ENCODE measurements at places on chromosomes 3 and 15.

- DNase-seq = no peak
Observed at GRCh38 chr3:116040152-116040551, 405.1 kb downstream of the LSAMP start.

GRCh38 chr15:50544368-50544767 is 2.1 kb downstream of the USP50 start:
- DNase-seq = no peak

DNA sequence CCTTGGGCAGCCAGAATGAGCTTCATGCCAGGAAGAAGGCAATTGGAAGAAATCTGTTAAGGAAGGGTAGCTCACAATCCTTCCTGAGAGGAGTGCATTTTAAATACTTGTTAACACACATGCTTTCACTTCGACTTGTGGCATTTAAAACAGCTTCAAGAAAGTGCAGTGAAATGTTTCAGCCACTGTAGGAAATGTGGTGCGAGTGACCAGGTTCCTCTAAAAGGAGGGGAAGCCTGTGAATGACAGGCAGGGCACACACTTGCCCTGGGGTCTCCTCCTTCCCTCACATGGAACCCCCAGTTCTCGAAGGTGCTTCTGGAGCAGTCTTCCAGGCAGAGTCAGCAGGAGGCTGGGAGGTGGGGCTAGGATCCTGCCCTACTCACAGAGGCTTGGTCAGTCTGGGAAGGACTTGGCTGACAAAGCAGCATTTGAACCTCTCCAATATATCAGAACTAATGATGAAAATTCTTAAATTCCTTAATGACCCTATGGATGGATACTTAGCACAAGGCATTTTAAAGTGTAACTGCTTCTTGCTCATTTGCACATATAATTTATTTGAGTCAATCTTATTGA is 358.6 kb downstream of the CHST2 start:
- DNase-seq = no peak

DNA sequence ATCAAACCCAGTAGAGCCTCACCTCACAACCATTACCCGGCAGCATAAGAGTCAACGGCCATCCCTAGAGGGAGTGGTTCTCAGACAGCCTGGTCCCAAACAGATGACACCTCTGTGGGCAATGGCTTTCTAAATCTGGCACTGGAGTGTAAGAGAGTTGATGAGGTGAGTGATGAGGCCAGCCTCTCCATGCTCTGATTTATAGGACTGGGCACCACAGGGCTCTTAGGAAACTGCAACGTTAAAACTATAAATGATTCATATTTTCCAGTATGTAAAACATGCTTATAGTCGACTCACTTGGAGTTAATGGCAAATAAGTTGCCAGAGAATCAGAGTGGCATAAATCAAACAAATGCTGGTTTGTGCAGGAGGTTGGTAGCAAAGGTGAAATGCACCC is 187.7 kb downstream of the GREM1 start:
- no peak for DNase-seq

GRCh38 chr3:147426931-147427330 is 17.8 kb downstream of the ZIC1 start:
- DNase-seq = no peak

- no peak for DNase-seq
Observed at GRCh38 chr15:60821462-60822061, 342.6 kb upstream of the ICE2 start.

- no peak for DNase-seq
Observed at GRCh38 chr3:112127522-112128494, 5.2 kb downstream of the GCSAM start.

GRCh38 chr15:51775967-51776816 is 24.8 kb downstream of the TMOD2 start:
- no peak for DNase-seq

DNA sequence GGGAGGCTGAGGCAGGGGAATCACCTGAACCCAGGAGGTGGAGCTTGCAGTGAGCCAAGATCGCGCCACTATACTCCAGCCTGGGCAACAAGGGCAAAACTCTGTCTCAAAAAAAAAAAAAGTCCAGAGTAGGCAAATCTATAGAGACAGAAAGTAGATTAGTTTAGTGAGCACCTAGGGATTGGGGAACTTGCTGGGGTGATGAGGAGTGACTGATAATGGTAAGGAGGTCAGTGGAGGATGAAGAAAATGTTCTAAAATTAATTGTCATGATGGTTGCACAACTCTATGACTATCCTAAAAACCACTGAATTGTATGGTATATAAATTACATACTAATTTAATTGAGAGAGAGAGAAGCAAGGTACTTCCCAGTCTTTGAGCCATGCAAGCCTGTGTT is 27.8 kb upstream of the LYZL4 start:
- no peak for DNase-seq

GRCh38 chr15:89377842-89378295 is 43.2 kb upstream of the POLG start:
- DNase-seq = no peak

GRCh38 chr3:111519178-111519855 is 22.7 kb upstream of the CD96 start:
- no peak for DNase-seq

- no peak for DNase-seq
Observed at GRCh38 chr3:151209654-151210053, 6.6 kb upstream of the GPR171 start.

DNA sequence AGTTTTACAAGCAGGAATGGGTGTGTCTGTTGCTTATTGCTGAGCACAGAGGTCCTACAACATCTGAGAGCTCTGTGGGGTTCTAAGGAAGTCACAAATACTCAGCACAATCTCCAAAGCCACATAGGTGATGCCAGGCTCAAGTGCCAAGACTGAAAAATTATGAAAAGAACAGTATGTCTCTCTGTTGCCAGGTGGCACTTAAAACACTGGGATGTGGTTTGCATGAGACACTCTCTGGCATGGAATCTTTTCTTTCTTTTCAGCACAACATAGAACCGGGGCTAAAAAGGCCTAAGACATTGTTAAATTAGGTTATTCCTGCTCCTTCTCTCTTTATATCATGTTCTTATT is 127.3 kb upstream of the PRICKLE2 start:
- no peak for DNase-seq

DNA sequence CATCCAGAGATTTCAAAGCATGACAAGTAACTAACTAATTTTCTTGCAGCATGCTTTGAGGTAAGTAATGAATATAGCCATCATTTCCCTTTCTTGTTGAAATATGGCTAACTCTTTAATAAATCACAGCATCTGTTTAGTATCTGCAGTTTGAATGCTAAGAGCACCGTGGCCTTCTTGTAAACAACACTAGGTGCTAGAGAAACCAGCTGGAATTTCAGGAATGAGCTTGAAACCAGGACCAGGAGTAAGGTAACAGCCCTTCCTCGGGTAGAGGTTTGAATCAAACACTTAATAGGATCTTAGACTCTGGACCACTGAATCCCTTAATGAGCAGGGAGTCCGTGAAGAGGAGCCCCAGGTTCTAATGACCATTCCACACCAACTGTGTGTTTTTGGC is 13.6 kb downstream of the CALML4 start:
- DNase-seq = no peak

DNA sequence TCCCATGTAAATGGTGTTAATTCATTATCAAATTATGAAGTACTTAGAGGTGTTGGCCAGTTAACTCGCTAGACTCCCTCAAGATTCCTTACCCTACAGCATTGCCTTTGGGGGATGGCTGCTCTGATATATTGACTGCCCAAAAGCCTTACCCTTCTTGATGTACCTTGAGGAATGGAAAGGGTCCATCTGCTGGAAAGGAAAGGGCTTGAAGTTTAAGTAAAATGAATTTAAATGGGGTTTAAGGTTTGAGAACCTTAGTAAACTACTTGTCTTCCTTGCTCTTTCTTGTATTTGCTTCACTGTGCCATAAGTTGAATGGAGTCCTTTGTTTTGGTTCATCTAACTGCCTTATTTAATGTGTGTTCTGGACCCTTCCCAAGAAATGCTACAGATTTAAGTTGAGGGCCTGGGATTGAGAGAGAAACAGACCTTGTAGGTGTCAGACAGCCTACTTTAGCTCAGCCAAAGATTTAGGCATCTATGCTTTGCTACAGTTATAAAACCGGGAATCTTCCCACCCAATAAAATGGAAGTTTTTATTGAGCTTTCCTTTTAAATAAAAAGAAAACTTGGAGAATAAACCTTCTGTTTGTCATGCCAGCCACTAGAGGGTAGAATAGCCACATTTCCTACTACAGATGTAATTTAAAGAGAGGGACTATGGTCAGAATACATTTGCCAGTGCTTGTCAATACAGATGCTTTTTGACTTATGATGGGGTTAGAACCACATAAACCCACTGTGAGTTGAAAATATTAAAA is 25.3 kb downstream of the CMSS1 start:
- no peak for DNase-seq

- DNase-seq = no peak
Observed at GRCh38 chr3:139617672-139618268, 60.0 kb downstream of the NMNAT3 start.

- DNase-seq = no peak
Observed at GRCh38 chr3:151227266-151227806, 24.3 kb upstream of the GPR171 start.

GRCh38 chr15:54131410-54131809 is 153.2 kb downstream of the UNC13C start:
- no peak for DNase-seq

DNA sequence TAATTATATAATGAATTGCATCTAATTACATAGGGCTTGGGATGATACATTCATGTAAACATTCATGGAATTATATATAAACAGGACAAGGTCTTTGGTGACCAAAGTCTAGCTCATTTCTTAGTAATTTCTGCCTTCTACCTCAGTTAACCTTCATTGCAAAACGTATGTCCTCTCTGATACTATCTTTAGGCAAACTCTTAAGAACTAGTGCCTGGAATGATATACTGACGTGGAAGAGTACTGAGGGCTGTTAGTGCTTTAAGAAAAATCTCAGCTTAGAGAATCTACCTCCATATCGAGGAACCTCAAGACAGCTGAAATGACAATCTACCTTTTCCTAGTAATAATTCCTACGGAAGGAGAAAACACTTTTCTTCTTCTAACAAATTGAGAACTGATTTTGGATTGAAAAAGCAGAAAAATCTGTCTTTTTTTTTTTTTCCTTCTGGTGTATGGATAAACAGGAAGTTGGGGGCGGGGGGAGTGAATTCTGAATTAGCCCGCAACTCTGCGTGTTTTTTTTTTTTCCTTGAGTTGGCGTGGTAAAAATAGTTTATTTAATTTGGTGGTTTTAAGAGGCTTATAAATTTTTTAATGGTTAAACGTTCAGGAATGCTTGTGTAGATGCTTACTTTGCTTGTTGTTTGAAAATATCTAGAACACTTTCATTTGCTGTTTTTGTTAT is 43.2 kb downstream of the RARB start:
- peak; percentile 63 for DNase-seq

DNA sequence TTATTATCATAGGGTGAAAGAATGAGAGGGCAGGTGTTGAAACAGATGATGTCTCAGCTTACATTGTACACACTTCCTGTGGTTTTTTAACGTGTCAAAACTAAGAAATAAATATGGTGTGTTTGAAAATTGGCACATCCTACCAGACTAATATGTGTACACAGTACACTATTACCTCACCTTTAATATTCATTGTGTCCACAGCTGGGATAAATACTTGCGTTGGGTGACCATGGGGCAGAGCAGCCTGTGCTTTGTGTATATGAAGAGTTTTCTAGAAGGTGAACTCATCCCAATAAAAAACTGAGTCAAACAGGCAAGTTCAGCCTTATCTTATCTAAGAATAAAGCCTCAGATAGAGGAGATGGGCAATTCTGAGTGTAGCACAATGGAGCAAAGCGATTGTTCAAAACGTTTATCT is 17.3 kb downstream of the SUCNR1 start:
- DNase-seq = no peak

GRCh38 chr15:45892182-45892581 is 257.4 kb downstream of the SQOR start:
- peak; percentile 79 for DNase-seq

GRCh38 chr15:50135031-50135551 is 16.1 kb upstream of the ATP8B4 start:
- no peak for DNase-seq

- DNase-seq = no peak
Observed at GRCh38 chr3:125165189-125165947, 47.2 kb downstream of the SLC12A8 start.

GRCh38 chr3:89375451-89375850 is 268.0 kb downstream of the EPHA3 start:
- no peak for DNase-seq

- DNase-seq = no peak
Observed at GRCh38 chr3:1007866-1008265, 85.0 kb upstream of the CNTN6 start.

GRCh38 chr3:39707314-39707909 is 102.0 kb upstream of the MYRIP start:
- DNase-seq = no peak

GRCh38 chr3:113498221-113499005 is 16.5 kb downstream of the SPICE1 start:
- DNase-seq = no peak

DNA sequence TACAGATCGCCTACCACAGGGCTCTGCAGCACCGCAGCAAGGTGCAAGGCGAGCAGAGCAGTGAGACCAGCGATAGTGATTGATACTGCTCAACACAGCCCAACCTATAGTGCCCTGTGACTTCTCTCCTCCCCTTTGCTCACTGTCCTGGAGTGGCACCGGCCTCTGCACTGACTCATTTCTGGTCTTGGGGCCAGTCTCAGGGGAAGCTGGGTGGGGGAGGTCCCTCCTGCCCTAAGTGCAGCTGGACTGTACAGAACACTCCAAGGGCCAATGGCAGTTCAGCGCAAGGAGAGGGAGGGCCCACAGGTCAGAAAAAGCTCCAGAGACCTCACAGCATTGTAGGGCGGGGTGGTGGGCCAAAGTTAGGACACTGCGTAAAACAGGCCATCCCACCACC is 2.5 kb upstream of the OGG1 start:
- no peak for DNase-seq

DNA sequence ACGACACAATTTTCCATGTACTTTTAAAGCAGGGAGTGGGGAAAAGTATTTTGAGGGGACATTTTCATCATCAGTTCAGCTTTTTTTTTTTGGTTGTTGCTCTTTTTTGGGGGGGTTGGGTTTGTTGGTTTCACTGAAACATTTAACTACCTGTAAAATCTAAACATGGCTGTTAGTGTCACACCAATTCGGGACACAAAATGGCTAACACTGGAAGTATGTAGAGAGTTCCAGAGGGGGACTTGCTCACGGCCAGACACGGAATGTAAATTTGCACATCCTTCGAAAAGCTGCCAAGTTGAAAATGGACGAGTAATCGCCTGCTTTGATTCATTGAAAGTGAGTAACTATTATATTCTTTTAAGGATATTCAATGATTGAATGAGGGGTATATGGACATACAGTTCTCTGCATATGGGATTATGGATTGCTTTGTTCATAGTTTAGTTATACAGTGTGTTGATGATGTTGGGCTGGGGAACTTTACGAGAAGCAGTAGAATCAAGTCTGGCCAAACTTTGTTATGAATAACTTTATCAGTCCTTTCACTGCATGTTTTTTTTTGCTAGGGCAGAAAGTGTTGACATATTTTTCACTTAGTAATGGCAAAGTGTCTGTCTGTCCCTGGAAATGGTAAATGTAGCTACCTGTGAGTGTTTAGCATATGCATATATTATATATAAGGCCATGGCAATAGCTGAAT is 31.5 kb downstream of the MBNL1 start:
- DNase-seq = no peak

- DNase-seq = no peak
Observed at GRCh38 chr3:138344754-138345153, 3.6 kb upstream of the MRAS start.

Data from BJ (cell line).